ENCODE measurements at places on chromosomes 11 and 22.

DNA sequence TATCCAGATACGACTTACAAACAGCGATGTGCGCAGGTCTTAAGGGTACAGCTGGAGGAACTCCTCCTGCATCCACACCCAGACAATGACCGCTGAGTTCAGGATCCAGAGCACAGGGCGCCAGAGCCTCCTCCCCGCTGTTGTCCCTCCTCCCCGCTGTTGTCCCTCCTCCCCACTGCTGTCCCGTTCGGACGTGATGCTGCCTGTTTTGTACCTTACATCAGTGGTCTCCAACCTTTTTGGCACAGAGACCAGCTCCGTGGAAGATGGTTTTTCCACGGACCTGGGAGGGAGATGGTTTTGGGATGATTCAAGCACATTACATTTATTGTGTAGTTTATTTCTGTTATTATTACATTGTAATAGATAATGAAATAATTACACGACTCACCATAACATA lies 62.0 kb downstream of the PHF21B start:
- no peak for DNase-seq

GRCh38 chr11:89136606-89137005 lies 41.1 kb upstream of the TYR start:
- DNase-seq = no peak

- DNase-seq = peak; percentile 45
Observed at GRCh38 chr11:2387266-2387987, 10.3 kb downstream of the CD81 start.

DNA sequence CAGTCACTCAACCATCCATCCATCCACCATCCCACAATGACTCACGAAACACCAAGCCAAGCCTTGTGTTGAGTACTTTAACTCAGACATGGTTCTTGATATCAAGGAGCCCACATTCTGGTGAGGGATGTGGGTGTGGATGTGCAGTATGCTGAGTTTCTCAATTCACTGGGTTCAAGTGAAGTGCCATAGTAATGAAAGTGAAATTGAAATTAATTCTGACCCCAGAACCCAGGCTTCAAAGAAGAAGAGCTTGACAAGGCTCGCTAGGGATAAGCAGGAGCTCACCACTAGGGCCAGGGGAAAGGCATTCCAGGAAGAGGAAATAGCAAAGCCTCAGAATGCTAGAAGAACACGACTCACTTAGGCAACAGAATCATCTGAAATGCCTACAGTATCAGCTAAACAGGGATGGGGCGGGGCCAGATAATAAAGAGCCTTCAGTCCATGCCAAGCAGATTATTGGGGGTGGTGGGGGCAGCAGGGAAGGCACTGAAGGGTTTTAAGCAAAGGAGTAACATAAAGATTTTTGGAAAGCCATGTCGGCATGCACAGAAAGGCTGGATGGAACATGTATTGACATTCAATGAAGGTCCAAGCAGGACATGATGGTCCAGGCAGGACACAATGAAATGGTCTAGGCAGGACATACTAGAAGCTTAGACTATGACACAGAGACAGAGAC lies 37.2 kb downstream of the RTL6 start:
- peak; percentile 83 for DNase-seq

- peak; percentile 77 for DNase-seq
Observed at GRCh38 chr11:82823647-82824619, 76.3 kb downstream of the PRCP start.

- DNase-seq = no peak
Observed at GRCh38 chr11:85414175-85414574, 213.0 kb downstream of the DLG2 start.

GRCh38 chr11:74755395-74755995 lies 6.8 kb downstream of the RNF169 start:
- DNase-seq = no peak

DNA sequence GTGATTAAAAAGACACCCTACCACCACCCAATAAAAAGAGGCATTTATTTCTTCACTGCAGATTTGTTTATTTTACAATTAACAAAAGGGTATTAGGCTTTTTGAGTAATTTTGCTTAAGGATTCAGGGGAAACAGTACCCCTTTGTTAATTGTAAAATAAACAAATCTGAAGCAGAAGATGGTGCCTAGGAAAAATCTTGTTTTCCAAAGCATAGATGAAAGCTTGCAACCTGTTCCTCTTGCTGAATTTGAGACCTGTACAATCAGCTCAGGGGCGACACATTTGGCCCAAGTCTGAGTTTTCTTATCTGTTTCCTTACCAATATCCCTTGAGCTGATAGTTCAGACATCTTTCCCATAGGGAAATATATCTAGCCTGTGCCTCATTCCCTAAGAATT lies 171.9 kb downstream of the GRIA4 start:
- DNase-seq = no peak

DNA sequence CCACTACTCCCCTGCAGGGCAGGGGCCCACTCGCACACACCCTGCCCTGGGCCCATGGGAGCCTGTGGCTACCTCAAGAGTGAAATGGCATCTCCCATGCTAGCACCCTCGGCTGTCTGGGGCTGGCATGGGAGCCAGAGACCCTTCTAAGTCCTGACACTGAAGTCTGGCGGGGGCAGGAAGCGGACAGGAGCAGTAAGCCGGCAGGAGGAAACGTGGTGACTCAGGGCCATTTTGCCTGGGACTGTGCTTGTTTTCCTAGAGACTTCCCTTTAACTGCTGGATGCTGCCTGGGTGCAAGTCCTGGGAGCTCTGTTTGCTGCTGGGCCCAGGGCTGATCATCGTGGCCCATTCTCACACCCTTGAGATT lies 16.8 kb downstream of the RELT start:
- no peak for DNase-seq

DNA sequence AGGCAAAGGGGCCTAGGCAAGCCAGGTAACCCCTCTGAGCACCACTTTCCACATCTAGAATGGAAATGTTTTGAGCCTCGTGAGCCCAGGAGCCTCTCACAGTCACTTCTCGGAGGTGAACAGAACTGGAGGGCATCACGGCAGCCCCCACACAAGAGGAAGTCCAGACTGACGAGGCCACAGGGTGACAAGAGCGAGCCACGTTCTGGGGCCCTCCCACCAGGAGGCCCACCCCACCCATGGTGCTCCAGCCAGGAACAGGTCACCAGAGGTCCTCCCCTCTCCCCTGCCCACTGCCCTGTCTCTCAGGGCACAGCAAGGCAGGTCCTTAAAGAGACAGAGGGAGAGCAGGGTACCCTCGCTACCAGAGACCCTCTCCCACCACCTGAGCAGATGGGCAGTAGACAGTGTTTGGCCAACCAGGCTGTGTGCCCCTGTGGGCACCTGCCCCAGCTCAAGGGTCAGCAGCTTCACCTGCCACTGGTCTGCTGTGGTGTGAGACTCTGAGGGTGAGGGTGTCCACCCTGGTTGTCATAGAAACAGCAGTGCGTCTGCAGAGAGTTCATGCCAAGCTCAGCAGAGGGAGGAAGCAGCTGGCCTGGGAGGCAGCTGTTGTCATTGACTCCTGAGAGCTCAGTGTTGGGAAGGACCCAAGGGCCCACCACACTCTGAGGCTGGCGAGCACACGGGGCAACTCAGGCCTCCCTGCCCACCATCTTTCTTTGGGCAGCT lies 31.4 kb downstream of the RSPH14 start:
- DNase-seq = no peak

DNA sequence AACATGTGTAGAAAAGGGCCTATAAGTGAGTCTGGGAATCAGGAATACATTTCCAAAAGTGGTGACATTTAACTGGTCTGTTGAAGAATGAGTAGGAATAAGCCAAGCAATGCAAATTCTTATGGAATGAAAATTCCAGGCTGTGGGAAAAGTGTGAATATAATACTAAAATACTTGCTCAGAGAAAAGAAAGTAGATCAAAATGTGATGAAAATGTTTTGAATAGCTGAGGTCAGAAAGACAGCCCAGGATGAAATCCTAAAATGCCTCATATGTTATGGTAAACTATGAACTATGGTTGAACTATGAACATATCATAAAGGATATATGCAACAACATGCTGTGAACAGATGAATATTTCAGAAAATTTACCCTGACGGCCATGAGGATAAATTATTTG lies 688.3 kb upstream of the FAT3 start:
- no peak for DNase-seq

DNA sequence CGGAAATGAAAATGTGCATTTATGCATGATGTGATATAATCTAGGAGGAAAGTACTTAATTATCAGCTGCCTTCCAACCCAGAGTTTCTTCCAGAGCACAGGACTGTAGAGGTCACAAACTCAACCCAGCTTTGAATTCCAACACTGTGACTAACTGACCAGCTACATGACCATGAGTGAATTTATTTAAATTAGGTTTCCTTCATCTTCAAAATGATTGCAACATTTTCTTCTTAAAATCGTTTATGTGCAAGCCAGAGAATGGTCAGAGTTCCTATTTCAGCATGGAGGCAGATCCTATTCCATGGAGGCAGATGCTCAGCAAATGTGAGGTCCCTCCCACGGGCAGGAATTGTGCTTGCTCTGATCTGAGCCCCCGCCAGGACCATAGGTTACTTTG lies 42.4 kb downstream of the OSBP start:
- peak; percentile 40 for DNase-seq

- peak; percentile 43 for DNase-seq
Observed at GRCh38 chr11:63507511-63507910, 1.6 kb downstream of the LGALS12 start.

- no peak for DNase-seq
Observed at GRCh38 chr11:6170226-6170625, at the start of gene OR52B2. Gene OR52B2, minus strand, starts transcription at chr11:6170326. Its CDS starts 0 bp downstream, at chr11:6170326.

- no peak for DNase-seq
Observed at GRCh38 chr11:75700940-75701339, 16.7 kb upstream of the MOGAT2 start.

DNA sequence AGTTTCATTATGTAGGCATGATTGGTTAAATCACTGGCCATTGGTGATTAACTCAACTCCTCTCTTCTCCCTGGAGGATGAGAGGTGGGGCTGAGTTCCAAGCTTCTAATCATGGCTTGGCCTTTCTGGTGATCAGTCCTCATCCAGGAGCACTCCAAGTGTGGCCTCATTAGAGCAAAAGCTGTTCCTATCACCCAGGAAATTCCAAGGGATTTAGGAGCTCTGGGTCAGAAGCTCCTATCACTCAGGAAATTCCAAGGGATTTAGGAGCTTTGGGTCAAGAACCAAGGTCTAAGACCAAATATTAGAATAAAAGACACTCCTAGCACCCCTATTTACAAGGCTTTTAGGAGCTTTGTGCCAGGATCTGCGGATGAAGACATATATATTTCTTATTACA lies 168.0 kb upstream of the BDNF start:
- DNase-seq = no peak

DNA sequence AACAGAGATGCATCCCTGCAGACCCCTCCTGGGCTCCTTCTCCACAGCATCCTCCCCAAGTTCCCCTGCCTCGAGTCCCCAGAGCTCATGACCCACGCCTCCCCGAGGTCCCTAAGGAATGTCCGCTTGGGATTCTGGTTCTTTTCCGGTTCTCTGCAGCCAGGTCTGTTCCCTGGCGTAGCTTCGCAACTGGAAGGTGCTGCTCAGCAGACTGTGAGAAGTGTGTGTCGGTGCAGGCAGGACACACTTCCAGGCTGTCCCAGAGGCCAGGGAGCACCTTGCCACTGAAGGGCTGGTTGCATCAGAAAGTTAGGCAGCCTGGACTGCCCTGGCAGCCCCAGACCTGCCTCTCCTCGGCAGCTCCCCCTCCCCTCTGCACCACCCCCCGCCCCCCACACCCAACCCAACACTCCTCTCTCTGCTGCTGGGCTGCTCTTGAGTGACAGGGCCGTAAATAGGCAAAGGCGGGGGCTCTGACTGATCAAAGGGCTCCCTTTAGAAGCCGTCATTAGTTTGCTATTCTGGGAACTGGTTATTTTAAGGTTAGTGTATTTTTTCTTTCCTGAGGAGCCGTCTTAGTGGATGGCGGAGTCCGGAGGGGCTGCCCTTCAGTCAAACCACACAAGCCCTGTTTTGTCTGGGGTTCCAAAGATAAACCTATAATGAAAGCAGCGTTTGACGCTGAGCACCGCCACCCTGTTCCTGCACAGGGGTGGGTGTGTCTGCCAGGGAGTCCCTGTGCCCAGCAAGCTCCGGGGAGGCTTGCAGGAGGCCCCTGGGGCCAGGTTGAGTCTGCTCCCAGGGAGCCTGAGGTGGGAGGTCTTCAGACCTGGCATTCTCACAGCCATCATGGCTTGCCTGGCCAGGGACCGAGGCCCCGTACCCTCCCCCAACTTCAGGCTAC lies 88.6 kb upstream of the KCNQ1OT1 start:
- no peak for DNase-seq

GRCh38 chr11:64887757-64888405 lies 9.5 kb upstream of the EHD1 start:
- peak; percentile 65 for DNase-seq

DNA sequence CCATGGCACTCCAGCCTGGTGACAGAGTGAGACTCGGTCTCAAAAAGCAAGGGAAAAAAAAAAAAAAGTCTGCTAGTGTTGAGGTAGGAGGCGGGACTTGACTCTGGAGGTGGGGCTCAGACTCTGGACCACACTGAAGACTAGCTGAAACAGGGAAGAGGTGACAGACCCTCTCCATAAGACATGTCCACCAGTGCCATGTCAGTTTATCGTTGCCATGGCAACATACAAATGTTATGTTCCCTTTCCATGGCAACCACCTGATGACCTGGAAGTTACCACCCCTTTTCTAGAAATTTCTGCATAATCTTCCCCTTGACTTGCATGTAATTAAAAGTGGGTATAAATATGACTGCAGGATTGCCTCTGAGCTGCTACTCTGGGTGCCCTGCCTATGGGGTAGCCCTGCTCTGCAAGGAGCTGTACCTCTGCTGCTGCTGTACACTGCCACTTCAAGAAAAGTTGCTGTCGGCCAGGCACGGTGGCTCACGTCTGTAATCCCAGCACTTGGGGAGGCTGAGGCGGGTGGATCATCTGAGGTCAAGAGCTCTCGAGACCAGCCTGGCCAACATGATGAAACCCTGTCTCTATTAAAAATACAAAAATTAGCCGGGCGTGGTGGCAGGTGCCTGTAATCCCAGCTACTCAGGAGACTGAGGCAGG lies 55.1 kb downstream of the KIAA1671 start:
- no peak for DNase-seq

- no peak for DNase-seq
Observed at GRCh38 chr22:31614781-31615490, 47.1 kb downstream of the PISD start.

Data from MV-4-11 (cell line).